Fibroblast of gingiva (primary cell): ENCODE measurements at places on chromosomes 7 and 10.
A peak's percentile ranks its signal among the peaks of the same experiment; 100 is the strongest.

GRCh38 chr10:63256009-63256773 is 123.1 kb downstream of the NRBF2 start:
- DNase-seq: peak; percentile 83

DNA sequence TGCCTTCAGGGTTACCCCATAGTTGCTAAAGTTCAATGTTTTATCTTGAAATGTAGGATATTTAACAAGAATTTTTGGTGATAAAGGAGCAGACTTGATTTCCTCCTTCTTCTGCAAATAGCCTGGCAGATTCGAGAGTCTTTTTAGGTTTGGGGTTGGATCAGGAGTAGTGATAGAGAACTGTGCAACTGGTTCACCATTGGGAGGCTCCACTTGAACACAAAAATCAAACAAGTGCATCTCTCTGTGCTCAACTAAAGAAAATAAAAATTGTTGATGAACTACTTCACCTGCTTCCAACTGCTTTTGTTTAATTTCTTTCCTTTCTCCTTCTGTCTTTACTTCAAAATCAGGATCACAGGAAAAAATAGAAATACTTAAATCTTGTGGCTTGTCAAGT is 58.5 kb downstream of the MACC1 start:
- DNase-seq: no peak

DNA sequence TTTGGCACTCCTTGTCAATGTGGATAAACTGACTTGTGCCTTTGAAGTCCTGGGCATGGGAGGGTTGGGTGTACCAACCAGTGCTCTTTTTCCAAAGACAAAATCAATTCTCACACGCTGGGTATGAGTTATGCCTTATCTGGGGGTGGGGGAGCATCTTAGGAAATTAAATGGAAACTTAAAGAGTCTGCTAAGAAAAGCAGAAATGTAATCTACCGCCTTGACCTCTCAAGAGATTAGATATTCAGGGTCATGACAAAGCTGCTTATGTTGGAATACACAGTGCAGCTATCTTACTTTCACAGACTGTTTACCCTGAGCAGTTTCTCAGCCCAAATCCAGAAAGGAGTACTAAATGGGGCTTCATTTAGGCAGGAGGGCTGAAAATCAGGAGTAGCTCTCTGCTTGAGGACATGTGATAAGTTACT is 2.6 kb downstream of the MEST start:
- DNase-seq: no peak

DNA sequence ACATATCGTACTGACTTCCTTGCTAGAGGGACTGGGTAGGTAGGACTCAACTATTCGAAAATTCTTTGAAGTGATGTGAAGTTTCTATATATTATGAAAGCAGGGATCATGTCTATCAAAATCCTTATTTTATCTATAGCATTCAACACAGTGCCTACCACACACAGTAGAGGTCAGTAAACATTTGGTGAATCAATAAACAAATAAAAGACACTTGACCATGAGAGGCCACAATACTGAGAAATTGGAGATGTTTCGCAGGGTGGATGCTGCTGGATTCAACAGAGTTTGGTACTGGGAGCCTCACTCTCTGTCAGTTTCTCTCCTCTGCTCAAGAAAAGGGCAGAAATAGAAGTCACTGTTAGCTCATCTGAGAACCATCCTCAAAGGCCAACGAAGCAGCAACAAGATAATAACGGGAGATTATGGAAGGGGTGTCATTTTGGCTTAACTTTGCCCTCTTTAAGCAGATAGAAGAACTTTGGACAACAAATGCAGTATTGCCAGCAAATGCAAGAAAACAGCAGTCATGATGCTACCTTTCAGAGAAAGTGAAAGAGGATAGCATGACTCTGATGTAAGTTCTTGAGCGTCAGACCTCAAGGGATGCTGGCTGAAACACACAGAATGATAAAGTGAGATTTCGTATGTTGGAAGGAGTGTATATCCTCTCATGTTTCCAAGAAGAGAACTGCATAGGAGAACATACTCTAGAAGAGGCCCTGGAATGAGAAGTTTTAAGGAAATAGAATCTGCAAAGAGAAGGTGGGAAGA is 107.6 kb downstream of the SEMA3E start:
- no peak for DNase-seq

DNA sequence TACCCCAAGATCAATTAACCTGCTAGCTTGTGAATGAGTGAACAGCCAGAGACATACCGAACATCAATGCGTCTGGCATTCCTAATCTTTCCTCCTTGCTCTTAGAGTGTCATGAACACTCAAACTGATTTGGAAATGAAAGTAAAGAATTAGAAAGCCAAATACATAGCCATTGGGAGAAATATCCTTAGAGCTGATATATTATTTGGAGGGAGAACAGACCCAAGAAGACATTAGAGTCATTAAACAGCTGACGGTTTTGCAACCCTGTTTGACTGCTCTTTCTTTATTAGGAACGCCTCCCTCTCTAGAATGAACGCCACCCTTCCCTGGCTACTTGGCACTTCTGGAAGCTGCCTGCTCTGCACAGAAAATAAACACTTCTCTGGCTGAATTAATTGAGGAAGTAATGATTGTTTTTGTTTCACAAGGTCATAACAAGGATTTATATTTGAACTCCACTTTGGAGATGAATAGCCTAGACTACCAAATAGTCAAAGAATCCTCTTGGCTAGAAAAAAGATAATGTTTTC is 42.8 kb downstream of the CTTNBP2 start:
- no peak for DNase-seq

DNA sequence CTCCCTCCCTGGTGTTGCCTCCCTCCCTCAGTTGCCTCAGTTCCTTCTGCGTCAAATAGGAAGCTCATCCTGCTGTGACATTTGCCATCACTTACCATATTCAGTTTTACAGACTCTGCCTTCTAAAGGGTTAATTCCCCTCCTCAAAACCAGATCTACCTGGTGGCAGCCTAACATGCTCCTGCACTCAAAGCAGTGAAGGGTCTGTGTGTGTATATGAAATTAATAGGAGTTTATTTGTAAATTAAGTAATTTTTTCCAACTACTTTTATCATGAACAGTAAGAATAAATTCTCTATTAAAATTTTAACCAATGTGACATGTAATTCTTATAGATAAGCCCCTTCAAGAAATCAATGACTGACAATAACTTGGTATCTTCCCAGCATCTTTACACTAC is 158.6 kb upstream of the INSYN2A start:
- DNase-seq: no peak

DNA sequence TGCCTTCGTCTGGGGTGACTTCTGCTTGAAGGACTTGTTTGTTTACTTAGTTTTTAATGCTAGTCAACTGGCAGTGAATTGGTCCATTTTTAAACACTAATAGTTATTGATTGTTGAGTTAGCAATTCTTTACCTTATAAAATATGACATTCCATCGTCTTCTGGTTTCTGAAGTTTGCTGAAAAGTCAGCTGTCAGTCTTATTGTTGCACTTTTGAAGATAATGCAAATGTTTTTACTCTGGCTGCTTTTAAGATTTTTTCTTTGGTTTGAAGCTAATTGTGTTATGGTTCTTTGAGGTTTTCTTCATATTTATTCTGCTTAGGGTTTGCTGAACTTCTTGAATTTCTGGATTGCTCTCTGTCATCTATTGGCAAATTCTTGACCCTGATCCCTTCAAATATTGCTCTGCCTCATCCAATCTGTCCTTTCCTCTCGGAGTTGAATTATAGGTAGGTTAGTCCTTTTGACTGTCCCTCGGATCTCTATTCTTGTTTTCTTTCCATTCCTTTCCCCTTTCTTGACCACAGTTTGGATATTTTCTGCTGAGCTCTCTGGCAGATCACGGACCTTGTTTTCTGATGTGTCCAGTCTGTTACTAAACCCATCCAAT is 24.2 kb downstream of the MGMT start:
- DNase-seq: peak; percentile 9

DNA sequence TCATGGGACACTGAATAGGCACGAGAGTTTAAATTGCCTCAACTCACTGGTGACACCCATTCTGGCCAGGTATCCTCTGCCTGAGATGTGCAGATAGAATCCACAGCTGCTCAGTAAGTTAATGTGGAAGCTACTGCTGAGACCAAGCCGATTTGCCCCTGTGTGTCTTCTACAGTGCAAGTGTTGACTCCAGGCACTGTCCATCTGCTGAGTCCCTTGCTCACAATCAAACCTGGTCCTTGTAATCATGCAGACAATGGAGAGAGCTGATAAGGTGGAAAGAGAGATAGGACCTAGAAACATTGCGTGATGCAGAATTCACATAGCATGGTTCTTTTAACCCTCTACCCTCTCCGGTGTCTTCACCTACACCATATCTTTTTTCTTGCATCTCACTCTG is 101.4 kb downstream of the ITGB8 start:
- no peak for DNase-seq

DNA sequence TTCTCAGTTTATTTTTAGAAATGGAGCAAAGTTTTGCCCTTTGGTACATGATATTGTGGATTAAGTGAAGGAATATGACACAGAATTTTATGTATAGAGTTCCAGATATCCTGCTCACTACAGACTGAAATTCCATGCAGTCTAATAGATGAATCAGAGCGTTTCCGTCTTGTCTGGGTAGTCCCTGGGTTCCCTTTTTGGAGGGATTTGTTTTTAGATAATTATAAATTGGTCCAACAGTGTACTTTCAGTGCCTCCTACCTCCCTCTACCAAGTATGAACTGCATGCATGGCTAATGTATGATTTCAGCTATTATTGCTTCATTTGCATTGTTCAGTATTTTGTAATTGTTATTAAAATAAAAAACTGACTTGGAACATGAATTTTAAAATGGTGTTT is 74.4 kb downstream of the SEPTIN7 start:
- DNase-seq: peak; percentile 30

GRCh38 chr10:14481752-14482151 is 151.0 kb upstream of the FRMD4A start:
- no peak for DNase-seq

DNA sequence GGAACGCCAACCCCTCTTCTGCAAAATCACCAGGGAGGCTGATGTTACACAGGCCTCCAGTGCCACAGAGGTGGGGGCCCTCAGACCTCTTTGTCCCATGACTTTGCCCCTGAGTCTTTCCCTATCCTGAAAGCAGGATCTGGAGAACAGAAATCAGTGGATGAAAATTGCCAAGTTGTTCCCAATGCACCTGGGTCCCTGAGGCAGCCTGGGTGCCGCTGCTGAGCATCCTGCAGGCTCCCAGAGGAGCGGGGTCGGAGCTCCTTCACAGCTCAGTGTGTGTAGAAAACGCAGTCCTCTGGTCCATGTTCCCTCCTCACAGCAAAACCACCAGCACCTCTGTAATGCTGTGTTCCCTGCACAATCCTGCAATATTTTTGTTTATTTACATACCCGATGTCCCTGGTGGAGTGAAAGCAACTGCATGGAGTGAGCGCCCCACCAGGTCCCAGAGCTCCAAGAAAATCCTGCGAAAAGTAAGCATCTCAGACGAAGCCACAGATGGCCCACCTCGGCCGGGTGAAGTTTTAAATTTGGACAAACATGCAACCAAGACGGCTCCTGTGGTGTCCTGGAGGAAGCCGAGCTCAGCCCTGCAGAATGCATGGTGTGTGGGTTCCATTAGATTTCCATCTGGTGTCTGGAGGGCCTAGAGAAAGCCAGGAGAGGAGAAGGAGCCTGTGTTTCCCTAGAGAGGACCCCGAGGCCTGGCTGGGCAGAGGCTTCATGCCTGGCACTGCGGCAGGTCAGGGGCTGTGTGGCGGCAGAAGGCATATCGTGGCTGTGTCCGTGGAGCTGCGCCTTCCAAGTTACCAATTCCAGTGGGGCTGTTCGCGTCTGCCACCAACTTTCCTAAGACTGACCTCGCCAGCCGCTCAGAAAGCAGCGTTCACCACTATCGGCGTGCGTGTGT is 235.2 kb downstream of the WDR37 start:
- no peak for DNase-seq

- no peak for DNase-seq
Measured at GRCh38 chr10:113999531-113999930, 44.1 kb upstream of the ADRB1 start.

DNA sequence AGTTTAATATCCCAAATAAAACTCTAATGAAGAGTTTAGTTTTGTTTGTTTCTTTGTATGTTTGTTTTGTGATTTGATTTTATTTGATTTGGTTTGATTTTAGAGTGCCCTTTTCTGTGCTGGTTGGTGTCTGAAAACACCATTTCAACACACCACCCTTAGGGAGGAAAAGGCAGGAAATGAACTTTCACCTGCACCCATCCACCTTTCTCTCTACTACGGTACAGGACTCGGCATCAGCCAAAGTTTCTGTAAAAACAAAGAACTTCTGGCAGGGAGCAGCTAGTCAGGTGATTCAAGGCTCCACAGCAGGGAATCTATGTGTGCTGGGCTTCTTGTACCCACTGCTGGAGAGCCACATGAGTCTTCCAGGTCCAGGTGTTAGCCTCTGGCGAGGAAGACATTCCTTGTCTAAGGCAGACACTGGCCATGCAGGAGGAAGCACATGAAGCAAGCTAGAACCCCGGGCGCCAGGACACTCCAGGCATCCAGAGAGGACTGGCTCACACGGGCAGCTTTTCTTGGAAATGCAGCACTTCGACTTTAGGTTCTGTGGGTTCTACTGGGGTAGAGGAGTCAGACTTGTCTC is 22.1 kb upstream of the STK17A start:
- no peak for DNase-seq

- DNase-seq: no peak
Measured at GRCh38 chr7:37322831-37323230, 125.8 kb downstream of the ELMO1 start.

DNA sequence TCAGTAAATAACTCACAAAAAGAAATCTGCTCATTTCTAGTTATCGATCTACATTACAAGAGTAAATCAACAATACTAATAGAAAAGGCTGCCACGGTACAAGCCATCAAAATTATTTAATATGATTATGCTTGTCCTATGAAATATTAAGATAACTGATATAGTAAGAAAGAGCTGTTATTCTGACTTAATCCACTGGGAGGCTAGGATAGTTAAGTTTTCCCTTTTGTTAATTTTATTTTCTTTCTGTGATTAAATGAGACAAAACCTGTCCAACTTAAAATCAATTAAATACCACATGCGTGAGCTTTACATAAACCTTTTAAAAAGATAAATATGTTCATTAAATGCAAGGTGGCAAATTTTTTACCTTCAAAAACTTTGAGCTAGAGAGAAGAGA is 114.8 kb downstream of the LMBR1 start:
- no peak for DNase-seq

- no peak for DNase-seq
Measured at GRCh38 chr10:35270100-35270499, 66.2 kb upstream of the CCNY start.

- no peak for DNase-seq
Measured at GRCh38 chr7:101106386-101106785, 20.5 kb upstream of the SERPINE1 start.

- DNase-seq: no peak
Measured at GRCh38 chr7:25180946-25181345, 47.3 kb downstream of the NPVF start.

DNA sequence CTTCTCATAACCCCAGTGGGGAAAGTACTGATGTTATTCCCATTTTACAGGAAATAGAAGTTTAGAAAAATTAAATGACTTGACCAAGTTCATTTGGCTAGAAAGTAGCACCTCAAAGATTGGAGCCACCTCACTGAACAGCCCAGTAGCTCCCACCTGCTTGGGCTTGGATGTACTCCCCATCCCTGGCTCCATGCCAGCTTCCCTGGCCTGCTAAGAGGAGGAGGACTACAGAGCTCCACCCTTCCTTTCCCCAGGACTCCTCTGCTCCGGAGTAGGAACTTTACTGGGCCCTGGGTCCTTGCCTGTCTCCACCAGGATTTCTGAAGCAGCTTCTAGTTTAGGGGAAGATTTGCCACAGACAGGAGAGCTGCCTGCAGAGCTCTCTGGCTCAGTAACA is 3.1 kb downstream of the HPS6 start:
- no peak for DNase-seq

- no peak for DNase-seq
Measured at GRCh38 chr7:101594790-101595189, 34.3 kb downstream of the MYL10 start.

- DNase-seq: no peak
Measured at GRCh38 chr7:4135301-4135700, 546.8 kb upstream of the FOXK1 start.
